Prostate gland (tissue), 2 donors: ENCODE measurements at places on chromosomes 13 and 19. TPM values are rescaled to one million over a fixed set of nuclear protein-coding genes. Genes with fewer than 3 reads are reported as not detected.

The MCF2L gene
- 64.7 TPM for total RNA-seq

The CGB3 gene
- not detected for total RNA-seq

DNA sequence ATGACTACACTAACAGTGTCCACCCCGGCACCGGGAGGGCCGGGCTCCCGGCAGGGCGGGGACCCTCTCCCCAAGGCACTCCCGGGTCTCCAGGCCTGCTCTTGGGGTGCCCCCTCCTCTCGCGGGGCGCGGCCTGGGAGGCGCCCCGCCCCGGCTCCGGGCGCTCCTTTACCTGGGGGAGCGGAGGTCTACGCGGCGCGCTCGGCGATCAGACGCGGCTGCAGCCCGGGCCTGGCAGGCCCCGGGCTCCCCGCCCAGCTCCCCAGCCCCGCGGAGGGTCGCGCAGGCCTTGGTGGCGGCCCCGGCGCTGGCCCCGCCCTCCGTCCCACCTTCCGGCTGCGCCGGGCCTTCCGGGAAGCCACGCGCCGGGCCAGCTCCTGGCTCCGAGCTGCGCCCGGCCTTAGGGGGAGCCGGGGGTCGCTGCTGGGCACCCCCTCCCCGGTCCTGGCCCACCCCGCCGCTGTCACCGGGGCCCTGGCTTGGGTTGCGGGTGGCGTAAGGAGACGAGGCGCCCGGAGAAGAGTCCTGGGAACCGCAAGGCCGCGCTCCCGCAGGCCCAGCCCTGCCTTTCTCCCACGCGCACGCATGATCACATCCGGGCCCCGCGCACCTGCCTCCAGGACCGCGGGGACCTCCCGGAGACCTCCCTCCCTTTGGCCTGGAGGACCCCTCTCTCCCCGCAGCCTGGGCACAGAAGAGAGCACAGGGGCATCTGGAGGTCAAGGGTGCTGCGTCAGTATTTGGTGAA is at the start of gene C19orf12:
TSS of gene C19orf12 (minus strand) at position 309 of the 748 bp plus-strand sequence. CDS start 6,848 bp downstream, outside the sequence.
- H3K4me1 ChIP-seq: peaks cover 5% of the 10 kb centered on the region
- H3K27ac ChIP-seq: peak within 1 kb of the TSS; percentile 89
- peak within 1 kb of the TSS; percentile 93 for H3K4me3 ChIP-seq
- DNase-seq: peak; percentile 22
- no peaks in the 10 kb centered on the region for H3K36me3 ChIP-seq

- no peak for DNase-seq
- H3K4me1 ChIP-seq: no peaks in the 10 kb centered on the region
- no peaks in the 10 kb centered on the region for H3K36me3 ChIP-seq
- H3K4me3 ChIP-seq: no peak overlapping the region
- H3K27ac ChIP-seq: no peak overlapping the region
- no peaks in the 10 kb centered on the region for H3K27me3 ChIP-seq
Measured at GRCh38 chr13:42136518-42136917, 88.1 kb downstream of the DGKH start.

DNA sequence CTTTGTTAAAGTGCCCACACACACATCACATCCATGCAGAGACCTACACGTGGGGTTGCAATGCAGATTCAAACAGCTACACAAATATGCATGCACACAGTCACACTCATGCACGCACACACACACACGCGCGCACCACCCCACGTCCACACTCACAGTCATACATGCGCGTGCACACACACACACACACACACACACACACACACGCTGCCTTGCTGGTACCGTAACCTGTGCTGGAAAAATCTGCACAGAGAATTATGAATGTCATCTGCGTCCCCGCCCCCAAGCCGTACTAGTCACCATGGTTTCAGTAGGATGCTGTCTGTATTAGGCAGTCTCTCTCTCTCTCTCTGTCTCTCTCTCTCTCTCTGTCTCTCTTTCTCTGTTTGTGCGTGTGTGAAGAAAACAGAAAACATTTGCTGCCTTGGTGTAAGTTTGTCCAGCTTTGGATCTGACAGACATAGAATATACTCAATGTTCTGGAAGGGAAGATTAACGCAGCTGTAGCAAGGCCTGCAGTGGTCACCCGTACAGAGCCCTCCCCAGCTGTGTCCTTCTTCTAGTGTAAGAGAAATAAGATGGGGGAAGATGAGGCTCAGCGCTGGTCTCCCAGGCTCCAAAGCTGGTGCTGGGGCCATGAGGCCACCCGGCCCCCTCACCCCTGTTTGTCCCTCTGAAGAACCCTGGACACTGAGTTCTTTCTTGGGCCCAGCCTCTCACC is 26.4 kb upstream of the DPP9 start:
- H3K27ac ChIP-seq: no peak overlapping the region
- H3K4me3 ChIP-seq: no peak overlapping the region
- H3K4me1 ChIP-seq: no peaks in the 10 kb centered on the region
- H3K27me3 ChIP-seq: no peaks in the 10 kb centered on the region
- no peaks in the 10 kb centered on the region for H3K36me3 ChIP-seq
- DNase-seq: no peak

GRCh38 chr13:78241278-78241919 is 322.8 kb upstream of the EDNRB start:
- H3K4me1 ChIP-seq: no peaks in the 10 kb centered on the region
- no peaks in the 10 kb centered on the region for H3K36me3 ChIP-seq
- DNase-seq: no peak
- no peaks in the 10 kb centered on the region for H3K27me3 ChIP-seq
- no peak overlapping the region for H3K27ac ChIP-seq

DNA sequence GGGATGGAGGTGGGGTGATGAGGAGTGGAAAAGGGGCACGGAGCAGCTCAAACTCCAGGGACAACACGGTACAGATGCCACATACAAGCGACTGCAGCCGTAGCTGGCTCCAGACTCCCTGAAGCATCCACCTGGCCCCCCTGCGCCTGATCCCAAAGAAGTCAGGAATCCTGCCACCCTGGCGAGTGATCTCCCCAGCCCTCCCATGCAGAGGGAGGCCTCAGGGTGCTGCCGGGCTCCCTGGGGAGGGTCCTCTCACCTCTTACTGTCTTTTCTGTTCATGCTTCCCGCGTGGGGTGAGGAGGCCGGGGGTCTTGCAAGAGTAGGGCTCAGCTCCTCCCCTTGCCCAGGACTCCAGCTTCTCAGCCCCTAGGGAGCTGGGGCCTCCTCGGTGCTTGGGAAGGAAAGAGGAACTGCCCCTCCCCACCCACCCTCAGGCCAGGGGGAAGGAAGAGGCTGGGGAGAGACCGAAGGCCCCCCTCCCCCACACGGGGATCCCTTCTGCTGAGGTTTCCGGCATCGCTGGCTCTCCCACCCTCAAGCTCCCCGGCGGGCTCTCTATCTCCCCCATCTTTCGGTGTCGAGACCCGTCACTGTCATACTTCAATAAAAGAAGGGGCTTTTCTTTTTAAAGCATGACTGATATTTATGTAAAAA is at the start of gene RASGRP4:
TSS of gene RASGRP4 (minus strand) at position 410 of the 657 bp plus-strand sequence. CDS start at position 282, 128 bp downstream.
- H3K27me3 ChIP-seq: no peaks in the 10 kb centered on the region
- DNase-seq: no peak
- H3K4me3 ChIP-seq: no peak within 1 kb of the TSS
- H3K36me3 ChIP-seq: no peaks in the 10 kb centered on the region
